GM12892 (cell line): ENCODE measurements at places on chromosomes 7 and 10.

DNA sequence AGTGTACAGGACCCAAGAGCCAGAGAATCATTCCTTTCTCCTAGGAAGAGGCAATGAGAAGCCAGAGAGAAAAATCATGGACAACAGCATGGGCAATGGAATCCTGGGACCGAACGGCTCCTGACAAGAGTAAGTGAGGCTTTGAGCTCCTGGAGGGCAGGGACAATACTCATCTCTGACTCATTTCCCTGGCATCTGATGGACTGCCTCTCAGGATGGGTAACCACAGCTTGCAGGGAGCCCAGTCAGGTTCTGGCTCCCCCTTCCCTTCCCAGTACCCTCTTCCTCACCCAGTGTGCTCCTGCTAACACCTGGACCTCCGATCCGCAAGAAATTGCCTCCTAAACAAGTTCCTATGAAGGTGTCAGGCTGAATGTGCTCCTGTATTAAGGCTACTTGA, 51.2 kb upstream of the SORCS3 start:
- no peak for DNase-seq

- DNase-seq: no peak
Measured at GRCh38 chr7:28192786-28193585, 12.4 kb upstream of the JAZF1 start.

GRCh38 chr10:59991661-59992060, 85.3 kb upstream of the CCDC6 start:
- DNase-seq: no peak

DNA sequence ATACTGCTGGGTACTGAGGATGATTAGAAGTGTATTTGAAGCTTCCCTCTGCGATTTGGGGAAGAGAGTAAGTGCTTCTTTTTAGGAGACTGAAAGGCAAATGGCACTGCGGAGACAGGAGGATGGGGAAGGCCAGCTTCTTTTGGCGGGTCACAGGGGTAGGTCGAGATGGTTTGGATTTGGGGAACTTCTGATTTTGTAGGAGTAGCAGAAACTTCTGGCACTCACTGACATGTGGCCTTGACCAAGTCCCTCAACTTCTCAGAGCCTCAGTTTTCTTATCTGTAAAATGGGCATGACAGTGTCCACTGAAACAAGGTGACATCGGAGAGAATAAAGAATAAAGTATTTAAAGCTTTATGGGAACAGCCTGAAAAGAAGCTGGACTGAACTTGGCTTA, 59.8 kb upstream of the WDR11 start:
- no peak for DNase-seq

DNA sequence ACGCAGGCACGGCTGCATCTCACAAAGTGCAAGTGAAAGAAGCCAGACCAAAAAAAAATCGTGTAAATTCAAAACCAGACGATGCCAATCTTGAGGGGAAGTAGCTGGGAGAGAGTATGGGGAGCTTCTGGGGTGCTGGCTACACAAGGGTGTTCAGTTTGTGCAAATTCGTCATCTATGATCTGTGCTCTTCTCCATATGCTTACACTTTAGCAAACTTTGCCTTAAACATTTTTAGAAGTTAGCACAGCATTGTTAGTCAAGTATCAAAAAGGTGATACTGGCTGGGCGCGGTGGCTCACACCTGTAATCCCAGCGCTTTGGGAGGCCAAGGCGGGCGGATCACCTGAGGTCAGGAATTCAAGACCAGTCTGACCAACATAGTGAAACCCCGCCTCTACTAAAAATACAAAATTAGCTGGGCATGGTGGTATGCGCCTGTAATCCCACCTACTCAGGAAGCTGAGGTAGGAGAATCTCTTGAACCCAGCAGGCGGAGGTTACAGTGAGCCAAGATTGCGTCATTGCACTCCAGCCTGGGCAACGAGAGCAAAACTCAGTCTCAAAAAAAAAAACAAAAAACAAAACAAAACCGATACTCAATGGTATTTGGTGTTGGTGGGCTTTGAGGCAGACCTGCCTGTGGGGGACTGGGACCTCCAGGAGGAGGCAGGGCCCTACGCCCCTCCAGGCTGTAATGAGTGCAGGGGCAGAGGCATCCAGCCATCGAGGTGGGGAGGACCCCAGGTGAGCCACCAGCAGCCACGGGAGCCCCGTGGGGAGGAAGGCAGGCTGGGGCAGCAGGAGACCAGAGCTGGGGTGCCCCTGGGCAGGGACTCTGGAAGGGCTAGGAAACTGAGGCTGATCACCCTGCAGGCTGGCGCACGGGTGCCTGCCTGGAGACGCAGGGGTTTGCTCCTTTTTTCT, 150.0 kb downstream of the PRKAG2 start:
- DNase-seq: no peak

DNA sequence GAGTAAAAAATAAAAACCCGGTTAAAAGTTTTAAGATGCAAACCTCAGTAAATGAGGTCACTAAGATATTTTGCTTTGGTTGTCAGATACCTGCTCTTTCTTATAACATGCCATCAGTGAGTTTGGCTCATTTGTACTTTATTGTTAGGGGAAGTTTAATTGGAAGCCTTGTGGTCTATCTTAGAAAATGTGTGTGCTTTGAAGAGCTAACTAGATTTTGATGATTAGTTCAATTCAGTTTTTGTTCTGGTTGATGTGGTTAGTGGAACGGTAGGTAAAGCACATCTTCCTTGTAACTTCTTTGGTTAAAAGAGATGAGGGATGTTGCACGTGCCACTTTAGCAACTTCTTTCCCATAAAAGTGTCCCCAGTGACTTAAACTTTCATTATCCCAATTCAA, 353.4 kb upstream of the GALNT17 start:
- no peak for DNase-seq

DNA sequence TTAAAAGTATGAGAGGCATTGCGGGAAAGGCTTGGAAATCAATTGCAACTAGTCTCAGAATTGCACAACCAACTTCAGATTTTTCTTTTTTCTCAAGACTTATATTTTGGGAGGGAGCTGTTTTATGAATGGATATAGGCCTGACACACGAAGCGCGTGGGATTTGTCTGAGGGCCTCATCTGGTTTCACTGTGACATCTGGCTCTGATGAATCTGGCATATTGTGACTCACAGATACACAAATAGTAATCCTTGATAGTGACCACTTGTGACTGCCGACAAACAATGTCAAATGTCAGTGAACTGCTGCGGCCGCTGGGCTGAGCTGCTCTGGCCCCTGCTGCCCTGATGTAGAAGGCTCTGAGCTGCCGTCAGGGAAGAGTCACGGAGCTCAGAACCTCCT, 655.1 kb downstream of the INHBA start:
- DNase-seq: no peak

DNA sequence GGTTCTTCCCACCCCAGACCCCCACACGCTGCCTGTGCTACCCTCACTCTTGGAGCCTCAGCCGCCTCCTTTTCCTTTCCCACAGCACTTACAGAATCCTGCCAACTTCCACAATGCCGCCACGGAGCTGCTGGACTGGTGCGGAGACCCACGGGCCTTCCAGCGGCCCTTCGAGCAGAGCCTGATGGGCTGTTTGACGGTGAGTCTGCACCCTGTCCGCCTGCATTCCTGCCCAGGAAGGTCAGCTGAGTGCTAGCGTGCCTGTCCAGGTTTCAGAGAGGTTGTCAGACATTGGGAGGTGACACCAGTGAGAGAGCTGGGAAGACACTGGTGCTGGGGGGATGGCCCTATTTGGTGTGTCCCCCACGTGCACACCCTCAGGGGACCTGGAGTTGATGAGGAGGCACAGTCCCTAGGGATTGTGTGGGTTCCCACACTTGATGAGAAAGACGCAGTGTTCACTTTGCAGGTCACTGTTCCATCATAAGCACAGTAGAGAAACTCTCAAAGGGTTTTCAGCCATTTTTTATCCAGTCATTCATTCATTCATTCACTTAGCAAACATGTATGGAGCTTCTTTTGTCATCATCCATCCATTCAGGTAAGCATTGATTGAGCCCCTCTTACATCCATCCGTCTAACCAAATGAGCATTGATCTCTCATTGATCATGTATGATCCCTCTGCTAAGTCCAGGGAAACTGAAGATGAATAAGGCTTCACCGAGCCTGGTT, 138.9 kb upstream of the PPIF start:
- no peak for DNase-seq

GRCh38 chr7:20697351-20697750, 81.9 kb downstream of the ABCB5 start:
- DNase-seq: no peak

DNA sequence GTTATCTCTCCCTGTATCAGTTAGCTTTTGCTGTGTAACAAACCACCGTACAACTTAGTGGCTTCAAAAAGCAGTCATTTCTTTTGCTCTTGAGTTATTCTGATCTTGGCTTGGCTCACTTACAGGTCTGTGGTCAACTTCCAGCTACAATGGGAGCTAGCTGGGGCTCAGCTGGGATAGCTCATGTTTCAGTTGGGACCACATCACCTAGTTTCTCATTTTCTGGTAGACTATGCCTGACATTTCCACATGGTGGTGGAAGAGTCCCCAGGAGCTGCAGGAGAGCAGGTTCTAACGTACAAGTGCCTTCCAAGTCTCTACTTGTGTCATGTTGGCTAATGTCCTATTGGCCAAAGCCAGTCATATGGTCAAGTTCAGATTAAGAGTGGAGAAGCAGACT, 25.8 kb upstream of the PIP4K2A start:
- DNase-seq: no peak

GRCh38 chr10:3919709-3920308, 134.8 kb upstream of the KLF6 start:
- DNase-seq: no peak

DNA sequence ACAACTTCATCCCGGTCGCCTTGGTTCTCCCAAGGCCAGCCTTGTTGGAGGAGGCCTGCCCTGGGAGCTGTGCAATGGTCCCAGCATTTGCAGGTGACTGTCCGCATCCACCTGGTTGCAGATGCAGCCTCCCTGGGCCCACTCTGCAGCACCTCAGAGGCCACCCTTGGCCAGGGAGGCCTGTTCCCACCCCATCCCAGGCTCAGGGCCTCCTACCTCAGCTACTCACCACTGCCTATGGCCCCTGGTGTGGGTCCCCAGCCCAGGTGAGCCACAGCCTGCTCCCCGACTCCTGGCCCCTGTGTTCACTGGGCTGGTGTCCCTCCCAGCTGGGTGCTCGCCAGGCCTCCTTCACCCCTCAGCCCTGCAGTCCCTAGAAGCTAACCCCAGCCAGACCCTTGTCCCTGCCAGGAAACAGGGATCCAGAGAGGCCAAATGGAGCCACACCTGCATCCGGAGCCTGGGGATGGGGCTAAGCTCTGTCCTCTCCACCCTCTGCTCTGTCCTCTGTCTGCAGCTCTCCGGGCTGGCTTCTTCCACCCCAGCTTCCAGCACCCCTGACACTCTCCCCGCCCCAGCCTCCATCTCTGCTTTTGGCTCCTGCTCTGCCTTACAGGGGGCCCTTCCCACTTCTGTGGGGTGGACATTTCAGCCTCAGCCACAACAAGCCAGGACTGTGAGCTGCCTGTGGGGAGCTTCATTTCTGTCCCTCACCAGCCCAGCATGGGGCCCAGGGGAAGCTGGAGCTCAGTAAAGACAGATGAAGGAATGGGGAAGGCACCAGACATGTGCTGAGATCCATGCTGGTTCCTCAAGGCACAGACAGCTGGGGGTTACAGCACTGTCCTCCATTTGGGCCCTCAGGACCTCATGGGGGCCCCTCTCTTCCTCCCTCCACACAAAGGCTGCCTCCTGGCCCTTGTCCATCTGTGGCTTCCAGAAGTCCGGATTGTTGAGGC, 35.6 kb upstream of the ANTXRL start:
- no peak for DNase-seq

DNA sequence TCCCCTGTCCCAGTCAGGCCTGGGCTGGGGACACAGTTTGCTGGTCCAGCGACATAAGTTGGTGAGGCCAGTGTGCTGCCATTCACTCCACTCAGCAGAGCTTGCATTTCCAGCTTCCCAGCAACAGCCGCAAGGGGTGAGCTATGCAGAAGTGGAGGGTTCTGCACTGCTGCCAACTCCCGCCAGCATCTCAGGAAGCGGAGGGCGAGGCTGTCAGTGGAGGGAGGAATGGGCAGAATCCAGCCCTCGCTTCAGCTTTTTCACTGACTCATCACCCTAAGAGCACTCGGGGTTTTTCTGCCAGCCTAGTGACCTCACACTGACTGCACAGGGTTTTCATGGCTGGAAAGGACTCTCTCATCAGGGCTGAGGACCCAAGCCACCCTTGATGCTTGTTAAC, 625.1 kb upstream of the MKI67 start:
- DNase-seq: no peak

DNA sequence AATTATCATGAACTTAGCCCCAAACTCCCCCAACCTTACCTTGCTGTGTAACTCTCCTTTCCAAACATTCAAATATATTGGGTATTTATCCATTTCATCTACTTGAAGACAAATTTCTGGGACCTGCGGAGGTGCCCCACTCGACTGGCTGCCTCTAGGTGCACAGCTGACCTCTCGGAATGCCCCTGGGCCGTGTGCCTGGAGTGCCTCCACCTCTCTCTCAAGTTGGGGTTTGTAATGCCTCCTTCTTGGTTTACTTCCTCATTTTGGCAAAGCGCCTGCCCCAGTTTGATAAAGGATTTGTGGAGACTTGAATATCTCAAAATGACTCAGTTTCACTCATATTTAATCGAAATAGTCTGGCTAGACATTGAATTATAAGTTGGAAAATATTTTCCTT, 16.6 kb downstream of the ZNF777 start:
- DNase-seq: no peak

DNA sequence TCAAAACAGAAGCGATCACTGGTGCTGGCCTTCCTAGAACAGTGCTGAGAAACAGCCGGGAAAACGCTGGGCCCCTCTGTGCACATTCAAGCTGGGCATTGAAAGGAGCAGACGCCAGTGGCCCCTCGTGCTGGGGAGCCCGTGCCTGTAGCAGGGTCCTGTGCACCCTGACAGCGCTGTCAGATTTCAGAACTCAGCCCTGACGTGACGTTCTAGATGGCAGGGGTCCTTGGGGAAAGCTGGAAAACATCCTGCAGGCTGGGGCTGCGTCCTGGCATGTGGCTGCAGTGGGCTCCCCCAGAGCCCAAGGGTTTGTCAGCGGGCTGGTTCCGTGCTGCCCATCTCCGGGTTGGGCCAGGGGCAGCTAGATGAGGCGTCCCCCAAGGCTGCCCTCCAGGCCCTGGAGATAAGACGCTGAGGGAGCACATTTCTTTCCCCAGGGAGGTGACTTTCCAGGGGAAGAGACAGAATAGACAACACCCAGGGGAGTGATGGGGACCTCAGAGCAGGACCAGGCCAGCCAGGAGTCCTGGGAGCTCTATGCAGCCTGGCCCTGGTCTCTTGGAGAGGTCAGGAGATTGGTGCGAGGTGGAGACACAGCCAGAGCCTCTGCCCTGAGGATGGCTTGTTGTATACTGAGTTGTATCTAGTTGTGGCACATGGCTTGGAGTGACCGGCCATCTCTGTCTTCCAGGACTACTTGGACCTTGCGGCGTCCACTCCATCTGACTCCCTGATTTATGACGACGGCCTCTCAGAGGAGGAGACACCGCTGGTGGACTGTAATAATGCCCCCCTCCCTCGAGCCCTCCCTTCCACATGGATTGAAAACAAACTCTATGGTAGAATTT, 12.1 kb upstream of the CSGALNACT2 start:
- no peak for DNase-seq

GRCh38 chr10:107477266-107477665, 312.8 kb upstream of the SORCS1 start:
- DNase-seq: no peak
